Right lung (tissue), 10 donors: ENCODE measurements at places on chromosomes 2 and 18.

DNA sequence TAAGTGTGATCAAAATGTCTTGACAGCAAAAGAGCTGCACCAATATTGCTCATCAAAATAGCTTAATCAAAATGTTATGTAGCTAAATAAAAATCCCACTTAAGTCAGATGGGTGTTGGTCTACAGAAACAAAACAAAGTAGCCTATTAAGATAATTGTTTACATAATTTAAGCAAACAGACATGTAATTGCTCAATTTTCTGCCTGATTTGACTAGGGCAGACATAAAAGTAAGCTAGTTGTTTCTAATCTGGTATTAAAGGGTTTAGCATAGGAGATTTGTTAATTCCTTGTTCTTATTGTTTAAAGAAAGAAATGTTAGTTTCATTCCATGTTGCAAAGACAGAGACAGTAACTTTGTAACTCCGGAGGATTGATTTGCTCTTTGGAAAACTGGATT lies 11.5 kb upstream of the FEZ2 start:
- no peak for DNase-seq

GRCh38 chr2:207825978-207826377 lies 56.3 kb upstream of the FZD5 start:
- no peak for DNase-seq

DNA sequence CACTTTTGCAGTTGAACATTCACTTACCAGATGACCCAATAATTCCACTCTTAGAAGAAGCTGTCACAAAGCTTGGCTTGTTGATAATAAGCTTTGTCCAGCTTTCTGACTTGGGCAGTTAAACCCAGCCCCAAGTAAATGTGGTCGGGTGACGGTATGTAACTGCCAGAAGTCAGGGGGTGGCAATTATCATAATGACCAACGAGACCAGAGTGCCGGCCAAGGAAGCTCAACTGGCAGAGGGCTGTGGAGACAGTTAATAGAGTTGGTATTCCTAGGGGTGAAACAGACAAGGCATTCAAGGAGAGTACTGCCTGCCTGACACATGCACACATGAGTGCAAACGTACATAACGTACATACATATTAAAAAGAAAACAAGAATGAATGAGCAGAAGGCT lies 116.7 kb downstream of the EIPR1 start:
- DNase-seq = no peak

DNA sequence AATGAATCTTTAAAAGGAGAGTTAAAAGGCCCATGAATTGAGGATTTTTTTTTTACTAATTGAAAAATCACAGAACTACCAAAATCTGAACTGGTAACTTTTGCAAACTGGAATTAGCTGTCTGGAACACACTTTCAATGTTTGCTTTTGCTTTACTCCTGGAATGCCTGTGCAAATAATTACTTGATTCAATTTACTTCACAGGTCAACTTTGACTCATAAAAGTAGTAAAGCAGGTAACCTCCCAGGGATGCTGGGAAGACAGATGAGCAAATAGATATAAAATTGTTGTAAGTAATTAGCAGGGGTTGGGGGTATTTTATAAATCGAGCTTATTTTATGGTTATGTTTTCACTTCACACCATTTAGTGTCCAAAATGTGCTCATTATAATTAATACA lies 398.3 kb upstream of the HNRNPA3 start:
- DNase-seq = no peak
